Pulmonary artery endothelial cell (primary cell): ENCODE measurements at places on chromosomes 12 and 14.

GRCh38 chr14:79764323-79764722 lies 447.0 kb downstream of the DIO2 start:
- no peak for DNase-seq

DNA sequence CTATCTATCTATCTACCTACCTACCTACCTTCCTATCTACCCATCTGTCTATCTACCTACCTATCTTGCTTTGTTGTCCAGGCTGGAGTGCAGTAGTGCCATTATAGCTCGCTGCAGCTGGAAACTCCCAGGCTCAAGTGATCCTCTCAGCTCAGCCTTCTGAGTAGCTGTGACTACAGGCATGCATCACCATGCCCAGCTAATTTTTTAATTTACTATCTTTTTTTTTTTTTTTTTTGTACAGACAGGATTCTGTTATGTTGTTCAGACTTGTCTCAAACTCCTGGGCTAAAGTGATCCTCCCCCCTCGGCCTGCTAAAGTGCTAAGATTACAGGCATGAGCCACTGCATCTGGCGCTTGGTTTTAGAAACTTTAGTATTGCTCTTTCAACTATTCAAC lies 762.4 kb downstream of the SLC6A15 start:
- no peak for DNase-seq

DNA sequence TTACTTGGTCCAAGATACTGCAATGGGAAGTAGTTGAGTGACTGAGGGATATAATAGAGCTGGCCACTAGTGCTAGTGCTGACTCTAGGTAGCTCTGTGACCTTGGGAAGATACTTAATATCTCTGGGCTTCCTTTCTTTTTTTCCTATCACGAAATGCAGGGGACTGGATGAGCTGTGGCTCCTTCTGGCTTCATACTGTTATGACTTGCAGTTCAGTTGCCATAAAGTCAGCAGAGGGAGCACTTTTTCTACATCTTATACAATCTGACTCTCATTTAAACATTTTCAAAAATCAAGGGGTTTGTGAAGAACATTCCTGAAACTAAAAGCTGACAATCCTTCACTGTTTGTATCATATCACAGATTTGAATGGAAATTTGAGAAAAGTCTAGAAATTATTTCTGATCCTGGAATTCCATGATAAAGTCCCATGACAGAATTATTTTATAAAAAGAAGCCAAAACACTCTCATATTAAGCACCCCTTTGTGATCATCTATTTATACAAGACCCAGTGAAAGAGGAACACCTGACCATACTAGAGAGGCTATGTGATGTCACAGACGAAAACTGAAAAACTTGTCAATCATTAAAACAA lies 5.3 kb downstream of the BHLHE41 start:
- no peak for DNase-seq

GRCh38 chr14:68651652-68652432 lies 141.0 kb downstream of the ZFP36L1 start:
- no peak for DNase-seq

DNA sequence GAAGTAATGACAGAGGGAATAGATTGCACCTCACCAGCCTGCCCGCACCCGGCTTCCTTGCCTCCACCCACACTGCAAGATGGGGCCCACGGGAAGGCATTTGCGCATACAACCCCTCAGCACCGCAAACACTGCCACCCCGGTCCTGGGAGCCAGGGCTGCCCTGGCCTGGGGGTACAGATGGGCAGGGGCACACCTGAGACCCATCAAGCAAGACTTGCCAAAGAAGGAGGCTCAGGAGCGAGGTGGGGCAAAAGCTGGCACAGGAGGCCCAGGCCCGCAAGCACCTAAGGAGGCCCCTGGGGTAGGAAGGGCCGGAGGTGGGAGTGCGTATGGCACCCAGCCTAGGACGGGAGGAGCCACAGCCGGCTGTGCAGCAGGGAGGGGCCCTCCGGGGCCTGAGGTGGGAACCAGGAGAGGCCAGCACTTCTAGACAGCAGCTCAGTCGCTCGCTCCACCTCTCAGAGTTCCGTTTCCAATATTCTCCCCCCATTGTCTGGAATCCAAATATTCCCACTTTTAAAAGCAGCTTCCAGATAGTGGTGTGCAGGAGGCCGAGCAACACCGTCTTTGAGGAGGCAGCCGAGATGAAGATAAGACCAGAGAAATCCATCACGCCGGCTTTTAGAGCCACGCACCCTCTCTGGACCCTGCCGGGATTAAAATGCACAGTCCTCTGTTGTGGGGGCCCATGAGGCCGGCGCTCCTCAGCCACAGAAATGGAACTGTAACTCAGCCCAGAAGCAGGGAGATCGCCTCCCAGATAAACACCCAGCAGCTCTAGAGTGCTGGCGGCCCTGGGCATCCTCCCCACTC lies 12.2 kb upstream of the C14orf180 start:
- DNase-seq: no peak

DNA sequence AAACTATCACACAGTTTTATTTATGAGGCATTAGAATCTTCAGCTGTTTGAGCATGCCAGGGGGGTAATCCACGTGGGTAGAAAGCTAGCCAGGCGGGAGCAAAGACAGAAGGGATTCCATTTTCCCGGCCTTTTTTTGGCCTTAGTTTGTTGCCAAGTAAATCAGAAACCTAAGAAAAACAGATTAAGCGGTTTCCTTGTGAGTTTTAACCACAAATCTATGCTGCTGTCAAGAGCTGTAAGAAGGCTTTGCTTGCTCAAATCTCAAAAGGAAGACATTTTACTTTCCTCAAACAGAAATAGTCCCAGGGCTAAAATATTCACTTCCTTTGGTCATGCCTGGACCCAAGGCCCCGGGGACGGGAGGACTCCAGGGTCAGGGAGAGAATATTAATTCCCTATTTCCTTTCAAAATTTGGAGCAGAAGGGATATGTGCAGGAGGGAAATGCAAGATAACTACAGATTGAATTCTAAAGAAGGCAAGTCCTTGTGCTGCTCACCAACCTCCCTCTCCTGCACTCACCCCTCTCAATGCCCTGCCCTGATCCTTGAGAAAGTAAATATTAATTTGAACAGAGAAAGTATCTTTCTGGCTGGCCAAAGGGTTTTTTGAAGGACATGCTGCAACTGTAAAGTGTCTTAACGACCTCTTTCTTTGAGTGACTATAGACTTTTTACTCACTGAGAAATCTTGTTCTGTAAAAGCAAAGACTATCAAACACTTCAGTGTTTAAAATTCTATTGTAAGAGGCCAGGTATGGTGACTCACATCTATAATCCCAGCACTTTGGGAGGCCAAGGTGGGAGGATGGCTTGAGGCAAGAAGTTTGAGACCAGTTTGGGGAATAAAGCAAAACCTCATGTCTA lies 75.7 kb downstream of the HSD17B6 start:
- DNase-seq: no peak

DNA sequence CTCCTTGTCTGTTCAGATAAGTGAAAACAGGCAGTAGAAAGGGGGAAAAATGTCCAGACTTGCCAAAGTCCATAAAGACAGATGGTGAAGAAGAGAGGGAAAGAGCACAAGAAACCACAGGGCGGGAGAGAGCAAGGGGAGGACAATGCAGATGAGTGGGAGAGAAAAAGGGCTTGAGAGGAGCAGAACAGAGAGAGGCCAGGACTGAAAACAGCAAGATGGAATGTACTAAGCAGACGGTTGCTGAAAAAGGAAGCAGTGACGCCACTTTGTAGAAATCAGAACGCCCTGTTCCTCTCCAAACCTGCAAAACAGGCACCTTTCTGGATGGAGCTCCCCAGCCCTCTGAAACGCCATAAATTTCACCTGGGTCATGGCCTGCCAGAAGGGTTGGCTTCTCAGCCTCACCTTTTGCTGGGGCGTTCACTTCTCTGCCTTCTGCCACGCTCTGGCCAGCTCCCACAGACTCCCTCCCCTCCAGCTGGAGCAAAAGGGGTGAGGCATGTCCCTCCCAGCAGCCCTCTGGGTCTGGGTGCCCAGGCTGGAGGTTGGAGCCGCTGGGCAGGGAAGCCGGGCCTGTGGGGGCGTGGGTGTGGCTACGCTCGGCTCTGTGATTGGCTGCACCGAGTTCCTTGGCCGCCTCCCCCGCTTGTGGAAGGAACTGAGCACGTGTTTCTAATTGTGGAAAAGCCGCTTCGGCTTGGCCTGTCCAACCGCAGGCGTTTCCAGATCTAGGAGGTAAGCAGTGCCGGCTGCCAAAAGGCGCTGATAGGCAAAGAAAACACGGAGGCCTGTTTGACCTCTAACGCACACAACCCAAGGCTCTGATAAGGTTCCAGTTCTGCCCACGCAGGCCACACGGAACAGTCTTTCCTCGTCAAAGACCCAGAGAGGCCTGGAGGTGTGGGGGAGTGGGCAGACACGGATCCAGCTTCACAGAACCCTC lies 29.3 kb downstream of the SLC7A8 start:
- DNase-seq: peak; percentile 19

GRCh38 chr12:101051151-101051550 lies 158.9 kb downstream of the SLC5A8 start:
- DNase-seq: no peak

DNA sequence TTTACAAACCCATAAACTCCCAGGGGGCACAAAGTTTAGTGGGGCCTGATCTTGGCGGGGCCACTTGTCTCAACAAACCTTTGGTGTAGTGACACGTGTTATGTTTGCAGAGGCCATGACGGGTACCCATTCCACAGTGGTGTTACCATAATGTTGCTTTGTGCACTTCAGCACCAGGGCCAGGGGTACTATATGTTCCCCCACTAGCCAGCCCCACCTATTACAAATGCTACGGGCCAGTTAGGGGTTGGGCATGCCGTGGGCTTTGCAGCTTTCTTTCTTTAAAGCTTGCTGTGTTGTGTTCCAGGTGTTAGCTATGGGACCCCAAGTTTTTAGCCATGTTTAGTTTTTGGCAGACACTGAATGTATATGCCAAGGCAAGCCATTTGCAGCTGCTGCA lies 30.8 kb upstream of the G2E3 start:
- DNase-seq: no peak

DNA sequence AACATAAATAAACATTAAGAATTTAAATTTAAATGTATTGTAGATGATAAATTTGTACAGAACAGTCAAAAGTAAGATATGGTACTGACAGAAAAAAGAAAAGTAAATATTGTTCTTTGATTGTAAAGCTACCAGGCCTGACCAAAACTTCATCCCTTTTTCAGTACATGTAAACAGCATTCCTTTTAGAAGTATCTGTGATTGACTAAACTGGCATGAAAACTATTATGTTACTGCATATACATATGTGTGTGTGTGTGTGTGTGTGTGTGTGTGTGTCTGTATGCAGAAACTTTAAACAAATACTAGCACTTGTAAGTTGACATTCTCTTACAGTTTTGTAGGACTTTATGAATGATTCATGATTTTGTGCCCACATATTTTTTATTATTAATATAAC lies 270.9 kb downstream of the C12orf50 start:
- no peak for DNase-seq

DNA sequence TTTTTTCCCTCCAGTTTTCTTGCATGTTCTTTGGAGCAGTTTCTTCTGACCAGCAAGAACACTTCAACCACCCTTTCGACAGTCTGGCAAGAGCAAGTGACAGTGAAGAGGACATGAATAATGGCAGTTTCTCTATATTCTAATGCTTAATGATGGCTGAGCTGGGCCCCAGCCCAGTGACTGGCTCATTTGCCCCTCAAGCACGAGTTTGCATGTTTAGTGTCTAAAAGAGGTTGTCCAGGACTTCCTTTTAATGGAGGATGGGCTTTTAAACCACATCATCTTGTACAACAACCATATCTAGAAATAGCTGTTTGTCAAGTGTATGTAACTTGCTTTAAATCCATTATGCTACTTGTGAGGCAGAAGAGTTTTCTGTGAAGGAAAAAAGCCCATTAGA lies 28.4 kb downstream of the RAD9B start:
- no peak for DNase-seq

- DNase-seq: no peak
Observed at GRCh38 chr12:116215023-116215422, 62.5 kb downstream of the MED13L start.

DNA sequence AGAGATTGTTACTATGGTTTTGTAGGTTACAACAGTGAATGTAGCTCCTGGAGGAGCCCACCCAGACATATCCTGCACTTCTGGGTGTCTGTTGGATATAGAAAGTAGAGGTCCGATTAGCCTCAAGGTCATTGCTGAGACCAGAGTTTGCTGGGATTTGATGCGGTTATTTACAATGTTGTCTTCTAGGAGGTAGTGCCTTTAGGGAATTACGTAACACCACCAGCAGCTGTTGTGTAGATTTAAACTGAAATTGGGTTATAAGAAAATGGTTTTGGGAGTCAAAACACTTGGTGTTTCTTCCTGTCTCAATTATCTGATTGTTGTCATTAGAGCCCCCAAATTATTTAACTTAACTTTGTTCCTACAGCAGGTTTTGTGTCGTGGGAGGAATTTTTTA lies 225.3 kb upstream of the PELI2 start:
- no peak for DNase-seq

- DNase-seq: no peak
Observed at GRCh38 chr14:104119488-104120251, 18.7 kb upstream of the KIF26A start.

DNA sequence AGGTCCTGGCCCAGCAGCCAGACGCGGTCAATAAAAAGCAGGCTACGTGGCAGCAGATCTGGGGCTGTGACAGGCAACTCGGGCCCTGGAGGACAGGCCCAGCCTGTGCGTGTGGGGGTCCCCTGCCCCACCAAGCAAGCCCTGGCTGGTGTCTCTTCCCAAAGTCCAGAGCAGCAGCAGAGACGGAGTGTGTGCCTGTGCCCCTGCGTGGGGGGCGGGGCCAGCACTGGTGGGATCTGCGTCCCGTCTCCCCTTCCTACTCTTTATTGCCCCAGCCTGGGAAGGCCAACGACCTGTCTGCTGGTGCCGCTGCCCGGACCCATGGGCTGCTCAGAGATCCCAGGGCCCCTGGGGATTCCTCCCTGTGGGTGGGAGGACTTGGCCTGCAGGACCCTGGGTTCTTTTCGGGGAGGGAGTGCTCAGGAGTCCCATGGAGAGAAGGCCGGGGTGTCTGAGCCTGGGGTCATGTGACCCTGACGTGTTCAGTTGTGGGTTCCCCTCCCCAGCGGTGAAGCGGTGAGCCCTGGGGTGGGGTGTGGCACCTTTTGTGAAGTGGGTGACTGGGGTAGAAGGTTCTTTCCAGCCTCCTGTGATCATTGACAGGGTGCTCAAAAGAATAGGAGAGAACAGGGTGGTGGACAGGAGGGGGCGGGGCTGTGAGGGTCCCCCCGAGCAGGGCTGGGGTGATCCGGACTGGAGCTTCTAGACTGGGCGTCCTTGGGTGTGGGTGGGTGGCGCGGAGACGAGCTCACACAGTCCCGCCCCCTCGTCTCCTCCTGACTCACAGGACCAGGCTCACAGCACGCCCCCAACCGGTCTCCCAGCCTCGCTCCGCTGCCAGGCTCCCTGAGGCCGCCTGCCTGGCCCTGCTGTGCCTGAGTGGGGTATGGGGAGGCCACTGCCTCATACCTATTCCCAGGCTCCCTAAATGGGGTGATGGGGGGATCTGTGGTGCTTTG lies 22.4 kb downstream of the ASPG start:
- no peak for DNase-seq

DNA sequence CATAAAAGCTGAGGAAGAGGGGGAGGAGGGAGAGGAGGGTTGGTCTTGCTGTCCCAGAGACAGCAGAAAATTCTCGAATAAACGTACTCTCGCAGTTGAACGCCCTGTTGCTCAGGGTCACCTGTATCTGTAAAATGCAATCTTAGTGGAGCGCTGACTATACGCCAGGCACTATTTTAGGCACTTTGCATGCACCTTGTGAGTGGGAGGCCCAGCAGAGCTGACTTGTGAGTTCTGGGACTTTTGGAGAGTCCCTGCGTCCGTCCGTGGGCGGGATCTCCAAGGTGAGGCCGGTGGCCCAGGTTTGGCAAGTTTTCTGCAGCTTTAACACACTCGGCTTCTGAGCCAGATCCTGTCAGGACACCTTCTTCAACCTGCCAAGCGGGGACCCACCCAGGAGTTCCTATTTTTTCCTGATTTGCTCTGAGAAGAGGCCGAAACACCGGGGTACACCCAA lies 32.5 kb upstream of the PLEKHG6 start:
- no peak for DNase-seq
